Activated CD4-positive, alpha-beta T cell treated with anti-CD3 and anti-CD28 coated beads for 36 hours (primary cell): ENCODE measurements at places on chromosomes 11 and 22.

DNA sequence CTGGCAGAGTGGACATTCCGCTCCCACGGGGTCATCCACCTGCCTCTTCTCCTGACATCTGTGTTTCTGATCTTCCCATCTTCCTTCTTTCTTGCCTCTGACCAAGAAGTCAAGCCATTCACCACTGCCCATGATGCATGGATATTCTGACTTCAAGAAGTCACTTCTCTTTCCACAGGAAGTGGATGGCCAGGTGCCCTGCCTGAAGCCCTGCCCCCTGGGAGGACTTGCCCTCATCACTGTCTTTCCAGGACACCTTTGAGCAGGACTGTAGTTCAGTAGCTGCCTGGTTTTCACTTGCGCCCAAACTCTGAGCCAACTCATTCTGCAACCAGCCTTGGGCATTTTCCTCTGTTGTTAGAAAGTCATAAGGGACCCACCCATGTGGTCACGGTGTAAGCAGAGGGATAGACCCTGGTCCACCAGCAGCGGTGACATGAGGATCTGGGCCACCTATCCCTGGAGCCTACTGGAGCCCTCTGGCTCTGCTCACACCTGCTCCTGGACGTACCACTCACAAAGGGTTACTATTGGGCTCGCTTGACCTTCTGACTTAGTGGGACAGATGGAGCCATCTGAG lies 6.9 kb downstream of the CYTH4 start:
- DNase-seq = no peak

DNA sequence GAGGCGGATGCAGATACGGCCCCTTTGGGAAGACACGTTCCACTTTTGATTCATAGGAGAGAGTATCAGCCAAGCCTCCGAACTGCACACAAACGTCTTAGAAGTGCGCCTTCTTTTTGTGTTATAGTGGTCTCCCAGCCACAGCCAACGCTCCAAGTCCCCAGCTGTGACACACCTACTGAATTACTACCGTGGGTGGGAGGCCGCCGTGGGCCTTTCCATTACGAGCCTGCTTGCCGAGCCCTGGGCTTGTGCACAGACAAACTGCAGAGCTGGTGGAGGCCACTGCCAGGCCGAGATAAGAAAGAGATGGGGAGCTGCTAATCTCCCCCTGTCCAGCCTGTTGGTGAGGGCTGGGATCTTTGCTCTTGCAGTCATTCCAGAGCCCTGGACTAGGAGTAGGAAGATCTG lies 761 bp downstream of the HMBS start:
- peak; percentile 63 for DNase-seq

- DNase-seq = no peak
Observed at GRCh38 chr11:106137061-106137460, 59.6 kb downstream of the AASDHPPT start.

DNA sequence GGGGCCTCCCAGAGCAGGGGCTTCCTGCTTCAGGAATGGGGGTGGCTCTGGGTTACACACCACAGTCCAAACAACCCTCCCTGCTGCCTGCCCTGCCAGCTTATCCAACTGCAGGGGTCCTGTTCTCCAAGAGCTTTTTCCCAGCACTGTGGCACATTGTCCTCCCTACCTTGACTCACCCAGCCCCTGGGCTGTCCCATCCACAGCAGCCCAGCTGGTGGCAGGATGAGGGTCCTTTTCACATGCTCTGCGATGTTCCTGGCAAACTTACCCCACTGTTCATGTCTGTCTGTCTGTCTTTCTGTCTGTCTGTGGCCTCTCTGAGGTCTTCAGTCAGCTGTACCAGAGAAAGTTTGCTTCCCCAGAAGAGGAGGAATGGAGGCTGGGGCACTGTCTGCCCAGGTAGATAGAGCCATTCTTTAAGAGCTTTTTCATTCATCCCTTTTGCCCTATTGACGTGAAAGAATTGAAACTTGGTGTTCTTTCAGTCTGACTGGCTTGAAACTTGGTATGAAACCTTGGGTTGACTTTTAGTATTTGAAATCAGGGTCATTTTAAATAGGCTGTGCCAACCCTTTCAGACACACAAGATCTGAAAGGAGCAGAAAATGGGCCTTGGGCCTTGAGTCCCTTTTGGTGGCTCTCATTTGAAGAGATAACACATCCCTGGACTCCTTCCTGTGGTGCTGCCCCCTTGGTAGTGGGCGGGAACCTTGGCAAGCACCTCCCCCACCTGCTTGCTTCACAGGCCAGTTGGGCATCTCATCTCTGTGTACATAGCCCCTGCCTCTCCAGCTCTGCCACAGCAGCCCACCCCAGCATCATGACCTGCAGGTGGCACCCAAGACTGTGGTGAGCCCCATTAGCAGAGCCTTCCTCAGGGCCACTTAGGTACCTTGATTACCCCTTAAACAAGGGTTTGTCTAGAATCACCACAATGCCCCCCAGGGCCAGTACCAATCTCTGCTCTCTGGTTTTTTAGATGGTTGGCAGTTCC lies 74.6 kb upstream of the SUSD2 start:
- DNase-seq = peak; percentile 41

DNA sequence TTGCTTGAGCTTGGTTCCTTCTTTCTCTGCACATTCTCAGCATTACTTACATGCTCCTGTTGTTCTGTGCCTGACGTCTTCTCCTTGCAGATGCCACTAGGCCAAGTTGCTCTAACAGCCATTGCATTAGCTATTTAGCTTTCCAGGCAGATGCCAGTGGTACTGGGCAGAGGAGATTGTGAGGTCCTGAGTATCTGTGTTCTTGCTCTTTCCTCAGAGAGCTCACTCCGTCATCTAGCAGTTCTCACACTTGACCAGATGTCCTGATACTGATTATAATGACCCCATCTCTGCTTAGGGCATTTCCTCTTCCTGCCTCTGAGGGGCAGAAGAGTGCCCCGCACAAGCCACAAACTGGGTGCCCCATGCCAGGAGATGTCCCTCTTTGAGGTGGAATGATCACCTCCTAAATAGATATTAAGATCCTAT lies 30.7 kb downstream of the ARHGAP1 start:
- peak; percentile 26 for DNase-seq
